NCI-H1417 treated with DMSO at 0.1 percent for 48 hours (cell line): ENCODE measurements at places on chromosomes 12 and 14.

DNA sequence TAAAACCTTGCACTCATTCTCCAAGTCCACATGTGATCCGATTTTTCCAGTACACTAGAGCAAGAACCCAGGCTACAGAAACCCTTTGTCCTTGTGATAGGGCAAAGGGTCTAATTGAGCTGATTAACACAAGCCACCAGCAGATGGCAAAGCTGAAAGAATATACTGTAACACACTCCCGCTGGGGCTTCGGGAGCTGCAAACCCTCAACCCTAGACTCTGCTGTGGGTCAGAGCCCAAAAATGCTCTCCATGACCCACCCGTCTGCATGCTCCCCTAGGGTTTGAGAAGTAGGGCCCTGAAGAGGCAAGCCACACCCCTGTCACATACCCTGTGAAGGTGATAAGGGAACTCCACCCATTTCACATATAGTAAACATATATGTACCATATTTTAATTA lies 33.6 kb upstream of the PCNX1 start:
- no peak for DNase-seq

DNA sequence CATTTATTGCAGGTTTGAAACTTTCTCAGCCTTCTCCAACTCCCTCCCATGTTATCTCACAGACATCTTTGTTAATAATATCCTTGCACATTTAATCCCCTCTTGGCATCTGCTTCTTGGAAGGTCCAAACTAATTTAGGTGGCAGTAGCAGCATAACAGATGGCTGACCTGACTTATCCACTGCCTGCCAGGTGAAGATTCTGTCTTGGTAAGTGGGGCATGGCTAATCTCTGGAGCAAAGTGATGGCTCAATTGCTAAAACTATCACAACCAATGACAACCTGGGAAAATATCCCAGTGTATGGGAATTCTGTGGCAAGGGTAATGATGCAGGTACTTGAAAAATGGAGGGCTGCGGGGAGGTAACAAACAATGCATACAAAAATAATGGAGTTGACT lies 58.2 kb upstream of the ALG10B start:
- DNase-seq = no peak

DNA sequence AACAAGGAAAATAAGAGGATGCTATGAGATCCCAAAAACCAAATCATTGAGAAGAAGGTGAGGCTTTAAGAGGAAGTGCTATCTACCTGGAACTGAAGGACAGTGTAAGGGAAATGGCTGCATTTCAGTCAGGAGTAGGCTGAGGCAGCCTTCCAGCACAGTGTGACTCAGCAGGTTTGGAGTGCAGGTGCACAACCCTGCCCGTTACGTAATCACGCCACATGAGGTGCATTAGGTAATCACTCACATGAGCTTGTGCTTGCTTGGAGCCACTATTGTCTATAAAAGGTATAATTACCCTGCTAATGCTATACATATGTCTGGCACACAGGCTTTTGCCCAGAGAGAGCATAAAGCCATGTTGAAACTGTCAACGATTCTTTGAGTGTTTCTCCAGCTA lies 74.9 kb downstream of the DIO2 start:
- no peak for DNase-seq

DNA sequence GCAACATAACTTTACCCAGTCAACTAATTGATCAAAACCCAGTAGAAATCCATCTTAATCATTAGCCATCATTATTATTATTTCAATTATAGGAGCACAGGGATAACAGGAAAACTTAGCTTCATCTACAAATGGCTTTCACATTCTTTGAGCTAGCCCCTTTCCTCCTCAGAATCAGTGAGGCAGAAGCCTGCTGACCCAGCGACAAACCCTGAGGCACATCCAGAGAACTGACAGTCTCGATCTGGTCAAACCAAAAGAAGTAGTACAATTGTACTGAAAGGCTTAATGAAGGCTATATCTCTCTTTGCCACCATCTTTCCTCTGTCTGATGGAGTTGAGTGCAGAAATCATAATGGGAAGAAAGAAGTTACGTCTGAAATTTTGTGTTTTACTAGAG lies 109.8 kb upstream of the ARID2 start:
- no peak for DNase-seq

- DNase-seq = no peak
Observed at GRCh38 chr12:16515666-16516065, 90.3 kb downstream of the LMO3 start.

- DNase-seq = no peak
Observed at GRCh38 chr14:67417633-67418032, 5.7 kb upstream of the PLEK2 start.

- no peak for DNase-seq
Observed at GRCh38 chr14:63933110-63933509, 80.3 kb downstream of the SYNE2 start.

DNA sequence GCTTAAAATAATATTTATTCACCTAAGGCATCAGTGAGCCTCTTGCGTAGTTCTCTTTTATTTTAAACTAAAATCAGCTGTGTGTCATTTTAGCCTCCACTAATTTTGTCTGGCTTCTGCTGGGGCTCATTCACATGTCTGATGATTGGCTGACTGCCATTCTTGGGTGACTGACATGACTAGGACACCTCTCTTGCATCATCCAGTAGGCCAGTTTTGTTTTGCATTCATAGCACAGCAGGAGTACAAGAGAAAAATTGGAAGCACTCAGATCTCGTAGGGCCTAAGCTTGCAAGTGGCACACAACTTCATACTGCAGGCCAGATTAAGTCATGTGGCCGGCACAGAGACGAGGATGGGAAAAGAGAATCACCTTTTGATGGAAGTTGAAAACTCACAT lies 1226.5 kb downstream of the GALC start:
- no peak for DNase-seq

GRCh38 chr14:68566075-68566474 lies 226.8 kb downstream of the ZFP36L1 start:
- no peak for DNase-seq
